HAP-1 (cell line): ENCODE measurements at places on chromosomes 7 and 10.

DNA sequence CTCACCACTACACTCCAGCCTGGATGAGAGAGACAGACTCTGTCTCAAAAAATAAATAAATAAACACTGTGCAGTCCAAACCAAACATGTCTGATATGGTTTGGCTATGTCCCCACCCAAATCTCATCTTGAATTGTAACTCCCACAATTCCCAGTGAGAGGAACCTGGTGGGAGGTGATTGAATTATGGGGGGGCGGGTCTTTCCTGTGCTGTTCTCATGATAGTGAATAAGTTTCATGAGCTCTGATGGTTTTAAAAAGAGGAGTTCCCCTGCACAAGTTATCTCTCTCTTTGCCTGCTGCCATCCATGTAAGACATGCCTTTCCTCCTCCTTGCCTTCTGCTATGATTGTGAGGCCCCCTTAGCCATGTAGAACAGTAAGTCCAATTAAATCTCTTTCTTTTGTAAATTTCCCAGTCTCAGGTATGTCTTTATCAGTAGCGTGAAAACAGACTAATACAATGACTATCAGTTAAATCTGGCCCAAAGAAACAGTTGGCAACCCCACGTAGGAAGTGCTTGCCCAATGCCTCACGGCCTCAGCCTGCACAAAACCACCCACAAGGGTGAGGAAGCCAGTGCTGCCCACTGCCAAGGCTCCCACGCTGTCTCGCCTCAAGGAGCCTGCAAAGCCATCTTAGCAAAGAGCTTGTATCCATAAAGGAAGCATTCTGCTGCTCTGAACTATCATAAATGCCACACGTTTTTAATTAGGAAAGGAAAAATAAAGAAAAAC, 64.7 kb downstream of the PIK3AP1 start:
- no peak for DNase-seq

- DNase-seq = no peak
These were observed 70.0 kb upstream of the HGF start for GRCh38 chr7:81839708-81840369.

DNA sequence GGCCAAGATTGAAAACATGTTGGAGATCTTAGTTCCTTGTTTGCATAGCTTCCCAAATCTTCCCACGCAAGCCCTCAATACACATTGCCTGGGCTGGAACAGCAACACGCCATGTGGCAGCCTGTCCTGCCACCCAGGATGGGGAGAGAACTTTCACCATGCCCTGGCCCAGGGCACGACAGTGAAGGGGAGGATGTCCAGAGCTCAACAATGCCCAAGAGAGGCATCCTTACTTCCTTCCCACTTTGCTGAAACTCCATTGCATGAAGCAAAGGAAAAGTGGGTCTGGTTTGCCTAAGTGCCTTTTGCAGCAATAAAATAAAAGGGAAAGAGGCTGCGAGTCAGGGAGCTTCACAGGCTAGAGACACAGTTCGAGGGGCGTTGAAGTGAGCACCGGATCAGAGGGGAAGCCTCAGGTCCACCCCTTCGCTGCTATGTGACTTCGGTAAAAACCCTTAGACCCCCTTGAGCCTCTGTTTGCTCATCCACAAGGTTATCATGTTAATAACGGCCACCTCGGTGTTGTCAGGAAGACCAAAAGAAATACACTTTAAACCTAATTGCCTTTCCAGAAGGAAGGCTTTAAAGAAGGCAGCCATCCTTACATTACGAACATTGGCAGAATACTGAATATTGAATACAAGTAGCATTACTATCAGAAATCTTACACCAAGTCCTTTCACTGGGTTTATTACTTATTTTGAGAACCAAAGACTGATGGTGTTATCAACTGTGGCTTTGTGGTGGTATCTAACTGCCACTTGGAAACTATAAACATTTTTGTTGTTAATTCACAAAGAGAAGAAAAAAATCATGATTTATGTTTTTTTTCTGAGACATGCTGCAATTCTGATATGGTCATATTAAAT, 133.3 kb downstream of the ICA1 start:
- no peak for DNase-seq

DNA sequence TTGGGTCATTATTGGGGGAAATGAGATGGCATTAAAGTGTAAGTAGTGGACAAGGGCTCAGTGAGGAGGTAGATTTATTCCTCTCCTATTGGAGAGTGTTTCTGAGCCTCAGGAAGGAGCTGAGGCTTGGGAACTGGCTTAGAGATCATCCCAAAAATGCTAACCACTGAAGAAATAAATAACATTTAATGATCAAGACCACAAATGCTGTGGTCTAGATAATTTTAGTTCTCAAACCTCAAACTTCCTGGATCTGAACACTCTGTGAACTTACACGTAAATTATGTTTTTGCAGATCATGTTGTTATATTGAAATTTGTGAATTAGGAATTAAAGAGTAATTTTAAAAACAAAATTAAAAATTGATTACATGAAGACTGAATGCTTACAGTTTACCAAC, 27.3 kb downstream of the MDFIC start:
- DNase-seq = no peak

DNA sequence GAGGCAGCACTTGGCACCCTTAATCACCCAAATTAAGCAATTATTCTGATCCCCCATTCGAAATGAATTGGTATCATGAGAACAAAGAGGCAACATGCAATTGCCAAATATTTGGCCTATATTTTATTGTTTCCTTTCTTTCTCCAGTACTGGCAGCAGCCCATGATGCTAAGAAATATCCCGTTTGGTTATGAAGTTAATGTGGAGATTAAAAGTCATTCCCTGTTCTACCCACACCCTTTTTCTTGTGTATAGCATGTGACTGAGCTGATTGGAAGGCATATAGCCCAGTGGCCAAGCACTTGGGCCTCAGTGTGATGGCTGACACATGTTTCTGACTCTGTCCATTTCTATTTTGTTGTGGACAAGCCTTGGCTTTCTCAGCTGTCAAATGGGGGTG, 692.3 kb upstream of the GALNT17 start:
- no peak for DNase-seq

- no peak for DNase-seq
These were observed 485 bp downstream of the ALOX5 start for GRCh38 chr10:45374350-45375052.

DNA sequence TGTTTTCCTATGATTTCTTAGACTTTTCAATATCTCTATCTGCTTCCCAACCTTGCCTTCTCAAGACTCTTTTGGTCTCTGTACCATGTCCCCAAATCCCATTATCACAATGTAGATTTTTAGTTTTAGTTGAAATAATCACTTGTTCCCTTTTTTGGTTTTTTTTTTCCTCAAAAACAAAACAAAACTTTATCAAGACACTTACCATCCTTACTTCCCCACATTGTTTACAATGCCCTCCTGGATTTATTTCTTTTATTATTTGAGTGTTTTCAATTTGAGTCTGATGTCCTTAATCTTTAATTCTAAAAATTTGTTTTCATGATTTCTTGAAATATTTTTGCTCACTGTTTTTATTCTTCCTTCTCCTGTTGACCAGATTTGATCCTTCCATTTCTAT, 112.6 kb downstream of the CPED1 start:
- no peak for DNase-seq

- DNase-seq = no peak
These were observed 31.6 kb upstream of the ZNF488 start for GRCh38 chr10:47415520-47416304.

DNA sequence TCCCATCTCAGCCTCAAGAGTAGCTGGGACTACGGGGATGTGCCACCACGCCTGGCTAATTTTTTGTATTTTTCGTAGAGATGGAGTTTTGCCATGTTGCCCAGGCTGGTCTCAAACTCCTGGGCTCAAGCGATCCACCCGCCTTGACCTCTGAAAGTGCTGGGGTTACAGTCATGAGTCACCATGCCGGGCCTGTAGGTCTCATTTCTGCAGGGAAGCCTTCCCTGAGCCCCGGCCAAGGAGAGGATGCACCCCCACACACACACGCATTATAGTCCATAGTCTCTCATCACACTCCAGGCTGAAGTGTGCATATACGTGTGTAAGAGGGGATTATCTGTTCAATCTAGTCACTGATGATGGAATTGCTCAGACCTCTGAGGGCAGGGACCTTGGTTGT, 29.3 kb downstream of the KCNMA1 start:
- DNase-seq = no peak

DNA sequence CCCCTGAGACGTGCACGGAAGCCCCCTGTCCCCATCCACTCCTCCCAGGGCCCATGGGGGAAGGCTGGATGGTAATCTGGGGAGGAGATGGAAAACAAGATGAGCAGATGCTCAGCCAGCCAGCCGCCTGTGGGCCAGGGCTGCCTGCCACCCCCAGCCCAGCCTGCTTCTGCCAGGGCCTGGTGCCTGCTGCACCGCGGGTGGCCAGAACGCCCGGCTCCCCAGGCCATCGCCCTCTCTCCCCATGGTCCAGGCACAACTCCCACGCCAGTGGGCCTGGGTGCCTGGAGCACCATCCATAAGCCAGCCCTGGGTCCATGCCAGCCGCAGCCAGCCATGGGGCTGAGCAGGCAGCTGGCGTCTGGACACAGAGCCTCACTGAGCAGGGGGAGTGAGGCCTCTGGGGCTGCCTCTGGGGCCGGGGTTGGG, 57.2 kb upstream of the ELN start:
- no peak for DNase-seq

DNA sequence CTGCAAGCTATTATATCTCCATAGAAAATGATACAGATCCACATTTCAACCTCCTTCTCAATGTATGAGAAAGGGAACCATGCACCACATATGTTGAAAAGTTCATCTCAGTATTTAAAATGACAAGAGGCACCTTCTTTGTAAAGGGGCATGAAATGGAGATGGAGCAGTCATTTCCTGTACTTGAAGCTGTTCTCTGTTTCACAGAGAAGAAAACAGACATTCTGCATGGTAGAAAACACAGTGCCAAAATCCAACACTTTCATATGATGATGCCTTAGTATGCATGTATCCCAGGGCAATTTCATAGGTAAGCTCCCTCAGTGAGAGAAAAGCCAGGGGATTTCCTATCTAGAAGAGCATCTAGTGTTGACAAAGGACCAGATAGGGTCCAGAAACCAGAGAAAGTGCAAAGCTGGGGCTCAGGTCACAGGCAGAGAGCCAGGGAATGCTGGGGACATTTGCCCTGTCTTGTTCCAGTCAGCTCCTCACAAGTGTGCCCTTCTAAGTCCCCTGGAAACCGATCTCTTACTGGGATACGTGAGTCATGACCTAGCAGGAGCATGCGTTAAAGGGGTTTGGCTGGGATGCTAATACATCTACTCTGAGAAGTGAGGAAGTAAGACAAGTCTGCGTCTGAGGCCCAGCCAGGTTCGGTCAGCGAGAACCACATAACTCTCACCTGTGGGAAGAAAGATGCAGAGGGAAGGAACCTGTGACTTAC, 118.7 kb downstream of the ICA1 start:
- no peak for DNase-seq

GRCh38 chr10:125171402-125172306, 11.3 kb upstream of the CTBP2 start:
- no peak for DNase-seq

DNA sequence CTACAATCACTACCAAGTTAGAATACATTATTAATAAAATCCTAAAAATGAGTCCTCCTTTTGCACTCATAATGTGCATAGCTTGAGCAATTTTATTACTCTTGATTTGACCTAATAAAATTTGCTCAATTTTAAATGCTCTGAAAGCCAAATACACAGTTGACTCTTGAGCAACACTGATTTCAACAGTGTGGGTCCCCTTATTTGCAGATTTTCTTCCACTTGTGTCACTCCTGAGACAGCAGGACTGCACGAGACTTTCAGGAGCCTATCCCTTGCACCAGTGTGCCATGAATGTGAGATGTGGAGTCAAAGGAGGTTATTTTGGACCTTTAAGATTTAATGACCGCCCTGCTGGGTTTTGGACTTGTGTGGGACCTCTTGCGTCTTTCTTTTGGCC, 23.2 kb downstream of the RNF216 start:
- DNase-seq = no peak

GRCh38 chr10:106185951-106186350, 978.6 kb downstream of the SORCS1 start:
- DNase-seq = no peak

GRCh38 chr10:19775296-19775695, 40.9 kb upstream of the PLXDC2 start:
- DNase-seq = no peak

- DNase-seq = no peak
These were observed 20.6 kb upstream of the PSMG3 start for GRCh38 chr7:1590476-1590875.

DNA sequence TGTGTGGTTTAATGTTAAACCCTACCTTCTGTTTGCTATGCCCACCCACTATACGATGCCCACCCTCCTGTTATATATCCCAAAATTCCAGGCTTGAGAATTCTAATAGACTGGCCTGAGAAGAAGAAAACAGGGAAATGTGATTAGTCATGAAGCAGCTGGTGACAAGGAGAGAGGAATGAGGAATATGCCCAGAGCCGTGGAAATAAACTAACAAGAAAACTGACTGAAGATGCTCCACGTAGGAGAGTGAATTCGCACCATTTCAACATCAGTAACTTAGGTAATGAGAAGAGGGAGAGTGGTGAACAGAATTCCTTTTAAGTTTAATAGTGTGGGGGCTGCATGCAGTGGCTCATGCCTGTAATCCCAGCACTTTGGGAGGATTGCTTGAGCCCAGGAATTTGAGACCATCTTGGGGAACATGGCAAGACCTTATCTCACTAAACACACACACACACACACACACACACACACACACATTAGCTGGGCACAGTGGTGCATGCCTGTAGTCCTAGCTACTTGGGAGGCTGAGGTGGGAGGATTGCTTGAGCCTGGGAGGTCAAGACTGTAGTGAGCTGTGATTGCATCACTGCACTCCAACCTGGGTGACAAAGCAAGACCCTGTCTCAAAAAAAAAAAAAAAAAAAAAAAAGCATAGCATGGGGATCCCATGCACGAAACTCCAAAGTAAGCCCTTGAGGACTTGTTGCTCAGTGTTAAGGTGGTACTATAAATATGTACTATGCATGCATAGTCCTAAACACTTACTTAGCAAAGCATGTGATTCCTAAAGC, 16.1 kb upstream of the SYPL1 start:
- DNase-seq = no peak

GRCh38 chr7:152760854-152761748, 1.5 kb downstream of the ACTR3B start:
- no peak for DNase-seq

GRCh38 chr10:29263506-29263905, 25.4 kb upstream of the LYZL1 start:
- no peak for DNase-seq

- DNase-seq = no peak
These were observed 79.6 kb upstream of the STRIP2 start for GRCh38 chr7:129354428-129355157.

DNA sequence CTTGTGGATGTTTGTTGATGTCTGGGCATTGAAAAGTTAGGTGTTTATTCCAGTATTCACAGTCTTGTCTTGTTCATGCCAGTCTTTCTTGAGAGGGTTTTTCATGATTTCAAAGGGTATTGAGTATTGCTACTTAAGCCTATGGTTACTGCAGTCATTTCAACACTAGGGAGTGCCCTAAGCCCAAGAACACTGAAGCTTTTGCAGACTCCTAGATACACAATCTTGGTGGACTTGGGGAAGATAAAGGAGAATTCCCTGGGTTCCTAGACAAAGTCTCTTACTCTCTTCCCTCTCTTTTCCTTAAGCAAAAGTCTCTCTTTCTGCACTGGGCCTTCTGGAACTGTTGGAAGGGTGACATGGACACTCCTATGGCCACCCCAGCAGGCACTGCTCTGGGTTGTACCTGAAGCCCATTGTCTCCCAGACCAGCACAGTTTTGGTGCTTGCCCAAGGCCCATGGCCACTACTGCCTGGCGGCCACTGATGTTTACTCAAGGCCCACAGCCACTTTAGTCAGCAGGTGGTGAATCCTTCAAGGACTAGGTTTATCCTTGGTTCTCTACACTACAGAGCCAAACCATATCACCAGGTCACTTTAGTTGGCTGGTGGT, 24.9 kb downstream of the SAMD9 start:
- DNase-seq = no peak

GRCh38 chr7:140229101-140229525, 52.3 kb upstream of the KDM7A start:
- DNase-seq = no peak
